ENCODE measurements at places on chromosomes 5 and 9.

GRCh38 chr5:158857371-158857770 is 242.3 kb downstream of the EBF1 start:
- DNase-seq: no peak

GRCh38 chr9:99737649-99738048 is 84.0 kb upstream of the NR4A3 start:
- DNase-seq: no peak

DNA sequence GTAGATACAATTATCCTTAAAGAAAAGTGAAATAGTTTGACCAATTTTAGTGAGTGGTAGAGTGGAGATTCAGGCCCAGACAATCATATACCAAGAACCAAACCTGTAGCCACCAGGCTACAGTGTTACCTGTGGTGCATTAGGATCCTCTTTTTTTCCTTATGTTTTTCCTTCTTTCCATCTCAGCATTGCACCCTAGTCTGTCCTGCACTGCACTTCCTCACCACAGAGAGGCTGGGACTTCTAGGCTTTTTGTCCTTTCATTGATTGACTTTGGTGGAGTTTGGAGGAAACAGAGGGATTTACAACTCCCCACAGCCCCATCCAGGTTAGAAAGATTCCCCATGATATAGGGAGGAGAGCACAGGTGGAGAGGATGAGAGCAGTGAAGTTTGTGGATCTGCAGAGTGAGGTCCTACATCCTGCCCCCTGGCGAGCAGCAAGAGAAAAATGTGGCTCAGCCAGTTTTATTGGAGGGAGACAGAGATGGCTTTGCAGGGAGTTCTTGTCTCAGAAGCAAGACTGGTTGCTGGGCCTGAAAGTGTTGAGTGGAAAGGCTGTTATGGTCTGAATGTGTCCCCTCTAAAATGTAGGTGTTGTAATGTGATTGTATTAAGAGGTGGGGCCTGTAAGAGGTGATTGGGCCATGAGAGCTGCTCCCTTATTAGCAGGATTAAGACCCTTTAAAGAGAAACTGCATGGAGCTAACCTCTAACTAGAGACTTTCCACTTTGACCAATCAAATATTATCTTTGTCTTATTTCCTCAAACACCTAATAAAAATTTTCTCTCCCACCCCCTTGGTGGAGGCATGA is 36.2 kb downstream of the KIF4B start:
- DNase-seq: no peak

- DNase-seq: no peak
Observed at GRCh38 chr5:140595538-140596300, 31.1 kb downstream of the SLC35A4 start.

DNA sequence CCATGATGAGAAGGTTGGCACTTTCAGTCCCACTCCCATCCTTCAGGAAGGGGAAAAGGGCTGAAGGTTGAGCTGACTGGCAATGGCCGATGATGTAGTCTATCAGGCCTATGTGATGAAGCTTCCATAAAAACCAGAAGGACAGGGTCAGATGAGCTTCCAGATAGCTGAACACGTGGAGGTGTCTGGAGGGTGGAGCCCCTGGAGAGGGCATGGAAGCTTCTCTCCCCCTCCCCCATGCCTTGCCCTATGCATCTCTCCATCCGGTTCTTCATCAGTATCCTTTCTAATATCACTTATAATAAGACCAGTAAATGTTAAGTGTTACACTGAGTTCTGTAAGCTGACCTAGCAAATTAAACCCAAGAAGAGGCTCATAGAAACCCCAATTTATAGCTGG is 32.6 kb upstream of the SMU1 start:
- no peak for DNase-seq

DNA sequence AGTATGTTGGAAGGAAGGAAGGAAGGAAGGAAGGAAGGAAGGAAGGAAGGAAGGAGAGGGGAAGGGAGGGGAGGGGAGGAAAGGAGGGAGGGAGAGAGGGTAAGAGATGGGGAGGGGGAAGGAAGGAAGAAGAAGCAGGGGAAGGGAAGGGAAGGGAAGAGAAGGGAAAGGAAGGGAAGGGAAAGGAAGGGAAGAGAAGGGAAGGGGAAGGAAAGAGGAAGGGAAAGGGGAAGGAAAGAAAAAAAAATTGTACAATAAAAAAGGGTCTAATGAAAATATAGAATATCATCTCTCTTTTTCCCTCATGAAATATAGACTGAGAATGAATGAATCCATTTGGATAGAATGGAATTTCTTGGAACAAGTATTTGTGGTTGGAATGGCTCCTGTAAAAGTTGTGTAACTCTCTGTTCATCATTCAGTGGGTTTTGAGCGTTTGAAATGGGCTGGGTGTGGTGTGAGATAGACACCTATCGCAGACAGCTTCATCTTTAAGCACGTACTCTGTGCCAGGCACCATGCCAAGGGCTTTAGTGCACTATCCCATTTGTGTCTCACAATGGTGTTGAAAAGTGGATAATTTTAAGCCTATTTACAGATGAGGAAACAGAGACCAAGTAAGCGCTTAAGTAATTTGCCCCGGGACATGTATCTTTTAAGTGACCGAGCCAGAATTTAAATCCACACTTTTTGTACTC is 11.6 kb upstream of the PAPPA start:
- DNase-seq: no peak

DNA sequence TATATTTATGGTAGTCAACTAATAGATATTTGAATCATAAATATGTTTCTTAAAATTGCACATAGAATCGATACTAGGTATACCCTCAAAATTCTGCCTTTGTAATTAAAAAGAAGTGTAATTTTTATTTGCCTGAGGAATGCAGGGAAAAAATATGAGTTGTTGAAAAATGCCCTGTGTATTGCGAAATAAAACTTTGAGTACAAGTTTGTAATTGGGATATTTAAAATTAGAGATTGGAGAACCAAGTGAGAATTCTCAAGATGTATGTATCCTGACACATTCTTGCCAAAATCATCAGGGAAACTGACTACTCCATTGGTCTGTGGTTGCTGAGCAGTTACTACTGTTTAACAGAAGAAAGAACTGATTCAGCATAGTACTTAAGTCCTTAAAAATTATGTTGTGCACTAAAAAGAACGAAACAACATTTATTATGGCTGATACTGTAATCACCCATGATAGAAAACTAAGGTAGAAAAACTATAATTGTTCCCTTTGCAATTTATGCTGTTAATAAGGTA is 36.0 kb downstream of the ST8SIA4 start:
- no peak for DNase-seq

DNA sequence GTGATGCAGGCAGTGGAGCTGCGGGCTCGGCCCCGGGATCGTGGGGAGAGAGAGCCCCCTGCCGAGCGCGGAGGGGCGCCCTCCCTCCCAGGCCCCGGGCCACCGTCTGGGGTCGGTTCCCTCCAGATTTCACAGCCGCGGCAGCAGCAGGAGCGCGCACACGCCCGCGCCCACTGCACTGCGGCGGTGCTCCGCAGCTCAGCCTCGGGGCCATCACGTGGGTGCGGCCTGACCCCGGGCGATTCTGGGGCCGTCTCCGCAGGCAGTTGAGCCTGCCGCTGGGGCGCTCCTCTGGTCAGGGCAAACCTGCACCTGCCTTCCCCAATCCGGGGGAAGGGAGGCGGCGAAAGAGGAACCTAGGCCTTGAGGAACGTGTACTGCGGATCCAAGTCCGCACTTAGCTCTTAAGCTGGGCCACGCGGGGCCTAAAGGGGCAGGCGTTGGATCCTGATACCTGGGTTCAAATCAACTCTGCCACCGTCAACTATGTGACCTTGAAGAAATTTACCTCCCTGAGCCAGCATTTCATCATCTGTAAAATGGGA is 9.4 kb upstream of the DELE1 start:
- DNase-seq: no peak

GRCh38 chr9:4237748-4238511 is 61.9 kb downstream of the GLIS3 start:
- no peak for DNase-seq

DNA sequence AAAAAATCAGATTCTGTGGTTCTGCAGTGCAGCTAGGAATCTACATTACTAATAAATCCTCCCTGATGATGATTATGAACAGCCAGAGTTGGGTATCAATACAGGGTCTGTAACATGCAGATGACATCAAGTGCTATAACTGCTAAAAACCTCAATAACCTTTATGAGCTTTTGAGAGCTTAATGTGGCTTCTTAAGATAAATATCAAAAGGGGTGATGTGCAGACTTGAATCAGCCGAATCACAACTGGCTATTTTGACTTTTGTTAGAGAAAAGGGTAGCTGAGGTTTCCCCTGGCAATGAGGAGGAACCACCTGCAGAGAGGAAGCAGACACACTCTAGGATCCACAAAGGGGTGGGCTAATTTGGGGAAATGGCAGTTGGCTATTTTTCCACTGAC is 30.2 kb downstream of the CAPSL start:
- no peak for DNase-seq

DNA sequence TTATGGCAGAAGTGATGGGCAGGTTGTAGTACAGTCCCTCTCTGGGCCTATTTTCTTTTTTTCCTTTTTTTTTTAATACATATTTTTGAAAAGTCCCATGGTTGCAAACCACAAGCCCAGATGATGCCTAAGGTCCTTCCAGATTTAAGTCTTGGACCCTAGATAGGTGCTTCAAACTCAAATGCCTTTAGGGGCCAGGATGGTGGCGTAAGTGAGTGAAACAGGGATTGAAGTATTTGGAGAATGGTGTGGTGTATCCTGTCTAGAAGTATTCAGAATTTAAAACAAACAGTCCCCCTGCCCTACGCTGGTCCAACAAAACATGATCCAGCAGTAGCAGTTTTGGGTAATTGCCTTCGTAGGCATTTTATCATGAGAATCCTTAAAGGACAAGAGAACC is 2.2 kb downstream of the TIGD6 start:
- DNase-seq: no peak

DNA sequence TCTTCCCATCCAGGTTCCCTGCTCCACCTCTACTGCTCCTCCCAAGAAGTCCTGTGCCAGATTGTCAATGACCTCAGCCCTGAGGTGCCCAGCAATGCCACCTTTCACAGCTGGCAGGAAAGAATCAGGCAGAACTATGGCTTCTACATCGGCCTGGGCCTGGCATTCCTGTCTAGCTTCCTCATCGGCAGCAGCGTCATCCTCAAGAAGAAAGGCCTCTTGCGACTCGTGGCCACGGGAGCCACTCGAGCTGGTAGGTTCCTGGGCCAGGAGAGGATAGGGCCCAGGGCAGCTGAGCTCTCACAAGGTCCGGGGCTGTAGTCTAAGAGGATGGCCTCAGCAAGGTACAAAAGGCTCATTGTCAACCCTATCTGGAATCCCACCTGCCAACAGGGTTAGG is 3.1 kb downstream of the NIPAL4 start:
- DNase-seq: no peak

DNA sequence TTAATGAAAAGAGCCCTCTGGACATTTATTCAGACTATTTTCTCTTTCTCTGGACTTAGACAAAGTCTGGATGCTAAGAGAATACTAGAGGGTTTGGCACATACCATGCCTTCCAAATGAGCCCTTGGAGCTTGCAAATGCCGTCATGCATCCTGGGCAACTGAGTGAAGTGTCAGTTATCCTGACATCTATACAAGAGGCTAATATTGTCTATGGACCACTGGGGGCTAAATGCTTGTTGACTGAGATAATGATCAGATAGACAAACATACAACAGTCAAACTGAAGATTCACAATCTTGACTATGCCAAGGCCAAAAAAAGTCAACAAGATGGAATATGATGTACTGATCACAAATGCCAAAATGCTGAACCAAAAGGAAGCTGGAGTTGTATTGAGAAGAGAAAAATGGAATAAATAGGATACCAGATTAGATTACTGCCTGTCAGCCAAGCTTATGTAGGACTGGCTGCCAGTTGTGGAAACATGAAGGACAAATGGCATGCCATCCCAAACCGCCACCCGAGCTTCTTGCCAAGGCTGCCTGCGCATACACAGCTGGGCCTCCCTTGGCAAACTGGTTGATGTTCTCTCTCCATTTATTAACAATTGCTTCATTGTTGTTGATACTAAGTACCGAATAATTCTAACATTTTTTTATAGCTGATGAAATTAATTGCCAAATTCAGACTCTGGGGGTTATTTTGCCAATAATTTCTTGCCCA is 240.1 kb upstream of the GRAMD2B start:
- DNase-seq: no peak

DNA sequence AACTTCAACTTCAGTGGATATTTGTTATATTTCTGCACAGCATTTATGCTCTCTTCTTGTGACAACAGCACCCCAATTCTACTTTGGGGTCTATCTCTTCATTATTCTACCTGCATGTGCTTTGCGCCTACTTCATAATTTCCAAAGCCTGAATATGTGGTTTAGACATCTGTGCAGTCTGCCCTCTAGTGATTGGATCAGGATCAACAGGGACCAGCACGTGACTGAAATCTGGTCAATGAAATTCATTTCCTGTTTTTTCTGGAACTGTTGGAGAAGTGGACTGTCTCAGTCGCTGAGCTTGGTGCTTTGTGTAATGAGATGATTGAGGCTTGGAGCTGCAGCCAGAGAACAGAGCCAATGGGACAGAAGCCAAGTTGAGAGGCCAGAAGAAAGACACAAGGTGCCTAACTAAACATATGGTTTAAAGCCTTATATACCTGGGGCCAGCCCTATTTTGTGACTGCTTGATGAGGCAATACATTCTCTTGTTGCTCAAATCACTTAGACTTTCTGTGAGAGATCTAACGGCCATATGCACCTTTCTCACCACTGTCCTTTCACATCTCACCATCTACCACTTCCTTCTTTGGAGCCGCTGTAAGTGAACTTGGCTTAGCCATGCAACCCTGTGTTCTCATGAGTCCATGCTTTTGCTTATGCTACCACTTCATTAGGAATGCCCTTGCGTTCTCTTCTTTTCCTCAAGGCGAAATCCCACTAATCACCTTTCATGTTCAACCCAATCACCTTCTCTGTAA is 68.8 kb upstream of the PPP2R2B start:
- no peak for DNase-seq

GRCh38 chr9:22067196-22067595 is 58.1 kb upstream of the CDKN2B start:
- no peak for DNase-seq

DNA sequence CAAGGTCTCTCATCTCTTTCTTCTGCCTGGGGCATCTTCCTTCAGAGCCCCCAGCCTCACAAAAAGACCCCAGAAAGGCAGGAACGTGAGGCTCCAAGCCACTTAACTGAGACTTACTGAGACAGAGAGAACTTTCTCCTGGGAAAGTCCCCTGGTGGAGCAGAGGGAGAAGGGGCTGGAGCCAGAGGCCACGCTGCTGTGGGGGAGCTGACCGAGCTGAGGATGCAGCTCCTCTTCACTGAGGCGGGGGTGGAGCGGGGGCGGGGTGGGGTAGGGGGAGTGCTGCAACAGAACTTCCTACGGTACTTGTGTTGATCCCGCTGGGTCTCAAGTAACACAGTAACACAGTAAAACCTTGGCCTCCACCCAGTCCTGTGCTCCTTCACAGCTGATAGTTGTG is 204.0 kb downstream of the FSTL4 start:
- DNase-seq: no peak

- DNase-seq: no peak
Observed at GRCh38 chr5:74372051-74372450, 268.5 kb downstream of the ENC1 start.

GRCh38 chr9:106859957-106860720 is 2.8 kb upstream of the ZNF462 start:
- no peak for DNase-seq
